ENCODE measurements at places on chromosomes 2 and 18.

- no peak for DNase-seq
These were observed 154.7 kb upstream of the LYPD1 start for GRCh38 chr2:132824716-132825115.

DNA sequence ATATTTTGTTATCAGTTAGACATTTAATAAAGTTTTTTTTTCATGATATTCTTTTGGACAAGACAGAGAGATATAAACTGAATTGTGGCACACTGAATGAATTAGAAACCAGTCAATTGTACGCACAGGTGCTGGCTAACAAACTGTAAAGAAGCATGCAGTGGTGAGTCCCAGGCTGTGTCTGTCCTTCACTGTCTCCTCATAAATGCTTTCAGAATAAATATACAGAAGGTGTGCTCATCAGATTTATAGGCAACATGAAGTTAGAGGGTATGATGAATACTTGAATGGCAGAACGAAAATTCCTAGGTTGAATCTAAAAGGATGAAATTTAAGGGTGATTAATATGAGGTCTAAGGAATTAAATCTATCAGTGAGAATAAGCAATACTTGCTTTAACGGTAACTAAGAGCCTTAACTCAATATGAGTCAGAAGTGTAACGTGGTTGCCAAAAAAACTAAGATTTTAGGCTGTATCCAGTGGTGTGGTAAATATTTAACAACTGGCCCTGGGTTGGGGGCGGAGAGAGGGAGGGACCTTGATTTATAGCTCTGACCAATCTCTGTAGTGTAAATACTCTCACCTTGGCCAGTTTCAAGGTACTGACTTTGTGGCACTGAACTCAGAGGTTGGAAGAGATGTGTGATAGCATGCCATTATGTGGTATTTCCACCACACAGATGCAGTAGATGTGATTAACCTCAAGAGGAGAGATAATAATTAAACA is 41.9 kb upstream of the AAK1 start:
- DNase-seq, result no peak

DNA sequence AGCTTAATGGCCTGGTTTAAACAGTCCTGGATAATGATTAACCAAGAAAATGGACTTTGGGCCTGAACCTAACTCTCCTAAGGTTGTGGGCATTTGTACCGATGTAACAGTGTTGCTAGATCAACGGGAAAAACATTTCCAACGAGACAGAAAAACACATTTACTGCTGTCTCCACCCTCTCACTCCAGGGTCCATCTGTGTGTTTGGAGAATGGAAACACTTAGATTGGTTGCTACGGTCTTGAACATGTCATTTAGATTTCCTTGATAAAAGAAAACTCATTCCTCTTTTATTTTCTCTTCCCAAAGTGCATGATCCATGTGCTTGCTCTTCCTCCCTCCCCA is 88.0 kb downstream of the SOCS6 start:
- no peak for DNase-seq

DNA sequence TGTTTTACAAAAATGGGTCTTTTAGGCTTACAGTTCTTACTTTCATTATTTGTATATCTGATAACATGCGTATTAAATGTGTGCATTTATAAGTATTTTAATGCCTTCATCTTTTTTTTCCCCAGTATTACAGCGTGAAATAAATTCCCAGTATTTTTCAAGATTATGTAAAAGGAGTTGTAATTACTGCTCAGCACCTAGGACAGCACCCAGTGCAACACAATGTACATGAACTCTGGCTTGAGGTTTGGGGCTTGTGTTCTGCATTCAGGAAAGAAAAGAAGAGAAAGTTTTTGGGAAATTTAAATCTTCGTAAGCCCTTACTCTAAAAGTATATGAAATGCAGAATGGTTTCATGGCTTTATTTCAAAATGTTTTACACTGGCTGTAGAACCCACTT is 16.7 kb downstream of the ZNF638 start:
- DNase-seq, result no peak

GRCh38 chr18:46676182-46676835 is 19.3 kb upstream of the LOXHD1 start:
- no peak for DNase-seq

DNA sequence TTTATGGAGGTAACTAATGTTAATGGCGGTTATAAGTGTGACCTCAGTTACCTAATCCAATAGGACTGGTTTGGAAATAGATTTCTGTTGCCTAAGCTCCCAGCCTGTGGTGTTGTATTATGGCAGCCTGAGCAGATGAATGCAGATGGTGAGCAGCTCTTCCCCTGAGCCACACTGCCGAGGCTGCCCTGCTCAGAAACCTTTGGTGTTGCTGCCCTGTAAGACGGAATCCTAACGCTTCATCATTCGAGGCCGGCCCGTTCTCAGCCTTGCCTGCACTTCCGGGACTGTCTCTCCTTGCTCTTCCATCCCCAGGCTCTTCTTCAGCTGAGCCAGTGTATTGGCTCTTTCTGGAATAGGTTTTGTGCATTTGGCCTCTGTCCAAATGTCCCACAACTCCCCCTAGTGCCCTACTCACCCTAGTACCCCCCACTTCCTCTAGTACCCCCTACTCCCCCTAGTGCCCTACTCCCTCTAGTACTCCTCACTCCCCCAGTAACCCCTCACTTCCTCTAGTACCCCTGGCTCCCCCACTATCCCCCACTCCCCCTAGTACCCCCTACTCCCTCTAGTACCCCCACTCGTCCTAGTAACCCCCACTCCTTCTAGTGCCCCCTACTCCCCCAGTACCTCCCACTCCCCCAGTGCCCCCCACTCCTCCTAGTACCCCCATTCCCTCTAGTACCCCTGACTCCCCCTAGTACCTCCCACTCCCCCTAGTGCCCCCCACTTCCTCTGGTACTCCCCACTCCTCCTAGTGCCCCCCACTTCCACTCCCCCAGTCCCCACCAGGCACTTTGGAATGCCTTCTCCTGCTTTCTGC is 106.0 kb upstream of the TAF1B start:
- DNase-seq, result no peak

DNA sequence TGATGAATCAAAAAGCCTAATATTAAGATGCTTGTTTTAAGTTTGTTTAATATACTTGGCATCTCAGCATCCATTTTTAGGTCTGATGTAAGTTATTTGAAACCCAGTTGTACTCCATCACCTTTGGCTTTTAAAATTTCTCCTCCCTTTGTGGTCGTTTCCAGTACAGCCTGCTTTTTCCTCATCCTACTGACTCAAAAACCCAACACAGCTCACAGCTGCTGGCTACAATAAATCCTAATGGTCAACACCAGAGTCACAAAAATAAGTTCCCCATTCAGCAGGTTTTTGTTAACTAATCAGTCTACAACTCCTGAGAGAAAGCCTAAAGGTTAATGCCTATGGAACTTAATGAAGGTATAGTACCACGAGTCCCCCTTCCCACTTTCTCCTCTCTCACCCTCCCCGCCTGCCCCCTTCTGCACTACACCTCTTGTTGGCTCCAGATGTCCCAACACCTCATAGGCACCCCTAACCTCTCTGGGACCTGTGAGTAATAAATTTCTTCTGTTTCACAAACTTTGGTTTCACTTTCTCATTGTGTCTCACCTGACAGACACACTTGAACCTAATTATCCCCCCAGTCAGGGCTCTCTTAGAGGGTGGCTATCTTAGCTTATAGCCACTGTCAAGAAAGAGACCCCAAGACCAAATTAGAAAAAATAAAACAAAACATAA is 148.6 kb downstream of the GALNT1 start:
- DNase-seq, result no peak

- no peak for DNase-seq
These were observed 78.7 kb downstream of the AGAP1 start for GRCh38 chr2:235572592-235572991.

GRCh38 chr2:9812945-9813311 is 30.3 kb upstream of the TAF1B start:
- no peak for DNase-seq

DNA sequence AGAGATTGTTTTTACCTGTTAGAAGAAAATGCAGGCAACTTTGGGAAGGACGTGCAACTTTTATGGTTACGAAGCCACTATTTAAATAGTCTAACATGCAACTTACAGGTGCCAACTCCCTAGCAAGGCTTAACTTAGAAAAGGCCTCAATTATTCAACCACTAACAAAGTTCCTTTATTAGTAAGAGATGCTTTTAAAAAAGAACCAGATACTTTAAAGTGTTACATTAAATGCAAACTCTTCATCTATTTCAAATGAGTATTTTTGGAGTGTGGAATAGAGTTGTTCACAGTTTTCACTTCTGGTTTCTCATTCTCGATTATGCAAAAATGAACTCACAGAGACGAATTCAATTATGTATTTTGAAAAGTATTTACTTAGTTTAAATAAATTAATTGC is 51.7 kb downstream of the PELI1 start:
- DNase-seq, result no peak

DNA sequence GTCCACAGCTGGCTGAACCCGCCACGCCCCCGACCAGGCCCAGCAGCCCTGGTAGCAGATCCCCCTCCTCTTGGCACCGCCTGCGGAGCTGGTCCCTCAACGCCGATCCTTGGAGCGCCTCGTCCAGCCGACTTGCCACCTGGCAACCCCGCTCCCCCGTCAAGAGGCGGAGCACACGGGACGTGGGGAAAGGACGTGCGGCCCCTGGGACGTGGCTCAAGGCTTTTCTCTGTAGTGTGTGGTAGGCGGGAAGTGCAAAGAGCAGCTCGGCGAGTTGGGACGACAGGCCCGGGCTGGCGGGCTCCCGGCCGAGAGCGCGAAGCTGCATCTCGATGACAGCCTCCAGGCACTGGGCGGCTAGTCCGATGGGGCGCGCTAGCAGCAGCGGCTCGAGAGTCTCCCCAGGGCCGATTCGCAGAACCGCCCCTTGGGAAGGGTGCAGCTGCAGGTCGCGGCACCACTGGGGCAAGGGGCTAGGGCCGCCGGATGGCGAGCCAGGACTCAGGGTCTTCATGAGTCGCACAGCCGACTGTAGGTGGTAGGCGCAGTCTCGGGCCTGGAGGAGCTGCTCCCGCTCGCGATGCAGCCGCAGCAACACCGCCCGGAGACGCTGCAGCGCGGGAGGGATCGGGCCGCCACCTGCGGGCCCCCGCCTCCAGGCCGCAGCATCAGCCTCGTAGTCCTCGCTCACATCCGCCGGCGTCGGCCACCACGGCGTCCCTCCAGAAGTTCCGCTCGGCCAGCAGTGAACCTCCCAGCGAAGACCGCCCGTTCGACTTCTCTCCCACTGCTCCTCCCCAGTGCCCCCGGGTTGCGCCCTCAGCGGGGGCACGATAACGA is 617 bp downstream of the CCDC142 start:
- no peak for DNase-seq

DNA sequence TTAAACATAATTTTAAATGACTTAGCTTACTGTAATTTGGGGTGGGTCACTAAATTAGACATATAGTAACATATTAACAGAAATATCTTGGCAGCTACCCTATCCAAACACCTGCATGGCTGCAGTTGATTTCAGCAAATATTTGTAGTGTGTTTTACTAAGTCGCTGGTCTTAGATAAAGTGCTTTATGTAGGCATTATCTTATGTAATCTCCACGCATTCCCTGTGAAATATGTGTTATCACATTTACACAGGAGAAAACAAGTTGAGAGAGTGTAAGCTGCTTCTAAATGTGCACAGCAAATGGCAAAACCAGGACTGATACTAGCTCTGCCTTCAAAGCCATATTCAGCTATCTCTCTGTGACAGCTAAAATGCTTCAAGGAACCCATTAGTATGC is 72.0 kb downstream of the NYAP2 start:
- DNase-seq, result no peak

DNA sequence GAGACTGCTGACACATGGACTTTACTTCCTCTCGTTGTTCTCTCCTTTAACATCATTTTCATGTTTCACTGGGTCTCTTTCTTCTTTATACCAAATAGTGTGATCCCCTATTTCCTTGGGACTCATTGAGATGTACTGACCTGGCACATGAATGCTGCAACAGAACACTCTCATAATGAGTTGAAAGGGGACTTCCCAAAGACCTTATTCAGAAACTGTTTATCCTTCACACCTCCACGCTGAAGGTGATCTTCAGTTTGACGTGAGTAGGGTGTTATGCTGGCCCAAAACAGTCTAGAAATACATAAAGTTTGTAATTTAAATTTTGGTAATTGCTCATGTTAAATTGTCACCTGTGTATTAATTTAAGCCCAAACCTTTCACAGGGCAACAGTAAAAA is 1096.8 kb upstream of the GYPC start:
- no peak for DNase-seq

- no peak for DNase-seq
These were observed 7.7 kb downstream of the STAT1 start for GRCh38 chr2:191006297-191006696.

- DNase-seq, result no peak
These were observed 23.0 kb downstream of the RTP5 start for GRCh38 chr2:241892299-241893137.

DNA sequence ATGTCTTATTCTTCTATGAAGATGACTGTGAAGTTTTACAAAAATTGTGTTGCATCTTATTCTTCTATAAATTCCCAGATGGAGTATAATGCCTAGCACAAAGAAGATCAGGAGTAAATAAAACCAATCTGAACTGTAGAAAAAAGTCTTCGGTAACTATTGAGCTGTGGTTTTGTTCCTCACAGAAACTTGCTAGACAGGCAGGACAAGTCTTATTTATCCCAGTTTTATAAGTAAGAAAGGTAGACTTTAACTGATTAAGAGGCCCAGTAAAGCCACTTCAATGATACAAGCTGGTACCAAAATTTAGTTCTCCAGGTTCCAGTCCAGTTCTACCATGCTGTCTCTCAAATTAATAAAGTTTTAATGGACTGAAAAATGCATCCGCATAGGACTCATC is 526.7 kb upstream of the SETBP1 start:
- no peak for DNase-seq

DNA sequence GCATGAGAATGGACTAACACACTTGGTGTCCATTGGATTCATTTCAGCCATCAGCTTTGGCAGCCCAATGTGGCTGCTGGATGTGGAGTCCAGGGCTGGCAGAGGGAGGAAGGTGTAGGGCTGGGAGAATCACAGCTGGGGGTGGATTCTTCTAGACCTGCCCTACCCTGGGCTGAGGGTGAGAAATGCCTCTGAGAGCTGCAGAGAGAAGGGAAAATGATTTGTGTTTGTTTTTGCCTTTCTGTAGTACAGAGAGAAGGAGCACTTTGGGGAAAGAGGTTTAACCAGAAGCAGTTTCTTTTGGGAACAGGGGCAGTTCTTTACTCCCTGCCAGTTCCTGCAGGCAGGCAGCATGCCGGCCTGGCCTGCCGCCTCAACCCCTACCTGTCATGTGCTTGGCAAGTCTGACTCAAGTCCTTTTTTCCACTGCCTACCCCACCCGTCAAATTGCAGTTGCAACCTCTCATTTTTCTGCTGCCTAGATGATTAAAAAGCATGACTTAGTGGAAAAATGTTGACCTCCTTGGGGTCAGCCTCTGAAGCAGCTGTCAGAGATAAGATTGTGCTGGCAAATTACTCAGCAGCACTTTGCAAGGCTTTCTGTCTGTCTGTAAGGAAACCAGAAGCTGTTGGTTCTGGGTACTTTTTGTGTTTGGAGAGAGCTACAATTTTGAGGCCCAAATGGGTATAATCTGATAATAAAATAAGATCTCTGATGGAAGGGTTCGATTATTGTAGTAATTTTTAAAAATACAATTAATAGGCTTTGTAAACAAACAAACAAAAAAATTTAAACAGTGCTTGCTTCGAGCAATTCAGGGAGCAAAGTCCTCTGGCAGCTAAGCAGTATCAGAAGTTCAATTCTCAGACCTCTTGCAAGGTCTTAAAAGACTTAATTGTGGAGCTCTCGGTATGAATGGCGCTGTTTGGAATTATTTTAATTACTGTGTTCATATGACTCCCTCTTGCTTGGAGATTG is 21.7 kb downstream of the LBH start:
- DNase-seq, result no peak
